ENCODE measurements at places on chromosomes 1 and 21.

GRCh38 chr1:23177031-23177430, 8.4 kb upstream of the LUZP1 start:
- no peak for DNase-seq

GRCh38 chr1:227370533-227371254, 52.4 kb upstream of the CDC42BPA start:
- no peak for DNase-seq

DNA sequence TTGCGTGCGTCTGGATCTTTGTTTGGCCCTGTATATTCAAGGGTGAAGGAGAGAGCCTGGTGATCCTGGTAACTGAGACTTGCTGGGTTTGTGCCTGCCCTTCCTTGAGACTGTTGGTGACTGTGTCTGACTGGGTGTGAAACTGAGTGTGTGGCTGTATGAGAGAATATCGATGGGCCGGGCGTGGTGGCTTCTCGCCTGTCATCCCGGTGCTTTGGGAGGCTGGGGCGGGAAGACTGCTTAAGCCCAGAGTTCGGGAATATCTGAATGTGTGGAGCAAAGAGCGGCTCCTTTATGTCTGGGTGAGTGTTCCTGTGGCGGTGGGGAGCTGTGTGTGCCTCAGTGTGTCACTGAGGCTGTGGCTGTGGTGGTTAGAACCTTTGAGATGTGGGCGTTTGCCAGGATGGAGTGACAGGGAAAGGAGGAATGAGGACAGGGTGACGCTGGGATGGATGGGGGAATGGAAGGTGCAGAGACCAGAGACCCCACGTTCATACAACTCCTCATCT, 2.7 kb upstream of the MARCKSL1 start:
- no peak for DNase-seq

GRCh38 chr1:63774617-63775417, 1.0 kb downstream of the ROR1 start:
- no peak for DNase-seq

GRCh38 chr1:225713281-225713680, 60.4 kb upstream of the ENAH start:
- no peak for DNase-seq

- no peak for DNase-seq
These were observed 121.9 kb upstream of the IVNS1ABP start for GRCh38 chr1:185438936-185439335.

DNA sequence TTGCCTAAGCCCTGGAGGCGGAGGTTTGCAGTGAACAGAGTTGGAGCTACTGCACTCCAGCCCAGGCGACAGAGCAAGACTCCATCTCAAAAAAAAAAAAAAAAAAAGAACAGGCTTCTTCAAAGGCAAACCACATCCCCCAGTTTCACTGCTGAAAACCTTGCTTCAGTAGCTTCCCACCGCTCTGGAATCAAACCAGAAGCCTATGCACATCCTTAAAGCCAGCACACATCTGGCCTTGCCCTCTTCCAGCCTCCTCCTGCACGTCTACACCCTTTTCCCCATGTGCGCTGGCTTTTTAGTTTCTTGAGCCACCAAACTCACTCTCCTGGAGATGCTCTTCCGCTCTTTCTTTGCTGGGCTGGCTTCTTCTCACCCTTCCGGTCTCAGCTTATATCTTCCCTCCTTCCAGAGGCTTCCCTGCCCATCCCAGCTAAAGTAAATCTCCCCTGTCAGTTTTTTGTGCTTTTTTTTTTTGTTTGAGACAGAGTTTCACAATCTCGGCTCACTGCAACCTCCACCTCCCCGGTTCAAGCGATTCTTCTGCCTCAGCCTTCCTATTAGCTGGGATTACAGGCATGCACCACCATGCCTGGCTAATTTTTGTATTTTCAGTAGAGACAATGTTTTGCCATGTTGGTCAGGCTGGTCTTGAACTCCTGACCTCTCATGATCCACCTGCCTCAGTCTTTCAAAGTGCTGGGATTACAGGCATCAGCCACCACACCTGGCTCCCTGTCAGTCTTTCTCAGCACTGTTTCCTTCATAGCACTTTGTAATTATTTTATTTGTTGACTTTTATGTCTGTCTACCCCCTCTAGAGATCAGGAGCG, 42.0 kb upstream of the ID3 start:
- peak; percentile 21 for DNase-seq

DNA sequence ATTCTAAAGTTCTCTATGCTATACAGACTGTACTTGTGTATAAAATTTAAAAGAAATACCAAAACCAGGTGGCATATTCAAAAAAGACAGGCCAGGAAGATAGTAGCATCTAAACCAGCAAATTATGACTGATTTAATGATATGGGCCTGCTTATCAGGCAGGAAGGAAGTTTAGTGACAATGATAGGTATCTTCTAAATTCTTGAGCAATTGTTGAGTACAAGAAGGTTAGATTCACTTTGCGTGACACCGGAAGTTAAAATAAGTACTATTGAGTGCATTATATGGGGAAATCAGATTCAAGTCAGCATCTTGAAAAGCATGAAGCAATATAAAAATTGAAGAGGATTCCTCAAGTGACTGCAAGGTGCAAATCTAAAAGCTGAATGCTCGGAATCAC, 186.8 kb upstream of the RGS18 start:
- DNase-seq = no peak

DNA sequence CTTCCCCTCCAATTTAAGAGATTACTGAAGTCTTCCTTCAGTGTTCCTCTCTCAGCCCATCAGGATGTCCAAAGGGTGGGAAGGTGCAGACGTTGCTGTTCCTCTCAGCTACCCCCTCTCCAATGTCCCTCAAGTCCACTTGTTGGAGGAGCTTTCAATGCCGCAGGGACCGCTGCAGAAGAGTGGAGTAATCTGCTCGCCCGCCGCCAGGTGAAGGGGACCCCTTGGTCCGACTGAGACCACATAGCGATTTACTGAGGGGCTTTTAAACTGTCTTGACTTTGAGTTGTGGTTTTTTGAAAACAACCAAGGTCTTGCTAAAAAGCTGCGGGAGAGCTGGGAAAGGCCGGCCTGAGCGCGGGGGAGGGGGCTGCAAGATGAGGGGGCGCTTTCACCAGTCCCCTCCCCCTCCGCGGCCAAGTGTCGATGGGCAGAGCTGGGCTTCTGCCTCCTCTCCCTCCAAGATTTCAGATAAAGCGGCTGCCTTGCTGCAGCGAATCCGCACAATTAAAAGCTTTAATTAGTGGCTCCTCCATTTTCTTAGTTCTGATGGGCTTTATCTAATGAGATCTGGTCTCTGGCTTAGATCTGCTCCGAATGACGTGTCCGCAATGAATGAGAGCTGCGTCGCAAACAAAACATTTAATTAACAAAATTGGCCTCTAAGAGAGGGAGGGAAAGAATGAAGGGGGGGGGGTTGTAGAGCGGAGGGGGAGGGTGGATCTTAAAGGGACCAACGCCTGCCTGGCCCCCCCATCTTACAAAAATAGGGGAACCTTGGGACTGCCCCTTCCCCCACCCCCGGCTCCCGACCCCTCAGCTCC, 5.9 kb downstream of the LMO4 start:
- no peak for DNase-seq

GRCh38 chr1:76122271-76122670, 47.7 kb downstream of the ST6GALNAC3 start:
- no peak for DNase-seq

- no peak for DNase-seq
These were observed 9.5 kb upstream of the HPDL start for GRCh38 chr1:45317166-45317565.

GRCh38 chr1:117537291-117537920, 68.4 kb upstream of the TENT5C start:
- DNase-seq = peak; percentile 32

- no peak for DNase-seq
These were observed 160.6 kb upstream of the EDN2 start for GRCh38 chr1:41645062-41645461.

GRCh38 chr21:36470294-36470693, 9.6 kb downstream of the CLDN14 start:
- DNase-seq = no peak

GRCh38 chr1:226643177-226643576, 94.6 kb downstream of the STUM start:
- peak; percentile 60 for DNase-seq

- DNase-seq = no peak
These were observed 51.1 kb downstream of the GLUL start for GRCh38 chr1:182340233-182341058.

DNA sequence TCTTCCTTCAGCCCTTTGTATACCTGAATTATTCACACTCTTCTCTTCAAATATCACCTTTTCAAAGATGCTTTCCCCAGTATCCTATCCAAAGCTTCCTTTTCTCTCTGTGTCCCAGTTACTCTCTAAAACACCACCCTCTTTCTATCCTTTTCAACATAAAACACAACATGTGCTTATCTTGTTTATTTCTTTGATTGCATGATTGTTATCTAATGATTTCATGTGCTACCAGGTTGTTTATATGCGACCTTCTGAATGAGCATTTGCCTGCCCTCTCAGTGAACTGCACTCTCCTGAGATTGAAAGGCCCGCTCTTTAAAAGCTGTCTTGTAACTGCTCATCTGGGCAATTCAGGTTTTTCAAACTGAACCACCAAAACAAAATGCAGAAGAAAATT, 97.7 kb upstream of the FGGY start:
- DNase-seq = no peak

- DNase-seq = no peak
These were observed 1.1 kb downstream of the SHISAL2A start for GRCh38 chr1:52634111-52634510.

GRCh38 chr1:165875171-165875570, 47.8 kb downstream of the UCK2 start:
- DNase-seq = no peak

DNA sequence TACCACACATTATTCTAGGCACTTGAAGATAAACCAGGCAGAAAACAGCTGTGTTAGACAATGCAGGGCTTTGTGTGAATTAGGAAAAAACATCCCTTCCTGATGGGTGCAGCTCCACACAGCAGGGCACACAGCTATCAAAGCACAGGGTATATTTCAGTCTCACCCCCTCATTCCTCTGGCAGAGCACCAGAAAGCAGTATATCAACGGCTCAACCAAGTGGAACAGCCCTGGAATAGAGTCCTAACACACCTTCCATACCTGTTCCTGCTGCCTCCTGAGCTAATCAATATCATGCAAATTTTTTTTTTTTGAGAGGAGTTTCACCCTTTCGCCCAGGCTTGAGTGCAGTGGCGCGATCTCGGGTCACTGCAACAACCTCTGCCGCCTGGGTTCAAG, 32.1 kb downstream of the LYST start:
- DNase-seq = no peak

DNA sequence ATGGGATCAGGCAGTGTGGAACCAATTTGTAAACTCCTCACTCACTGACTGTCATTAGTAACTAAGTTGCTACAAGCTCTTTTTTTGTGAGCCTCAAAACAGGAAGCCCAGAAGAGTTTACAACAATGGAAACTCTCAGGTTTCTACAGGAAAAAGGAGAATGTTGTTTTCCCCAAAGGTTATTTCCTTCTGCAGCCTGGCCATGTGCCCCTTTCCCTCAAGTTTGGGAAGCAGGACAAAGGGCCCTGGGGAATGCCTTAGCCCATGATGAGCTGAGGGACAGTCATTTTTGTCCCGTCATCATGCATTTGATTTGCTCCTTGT, 395.9 kb downstream of the KIF26B start:
- no peak for DNase-seq

- no peak for DNase-seq
These were observed 128.4 kb downstream of the TGFB2 start for GRCh38 chr1:218473522-218473921.

GRCh38 chr21:39971956-39972355, 104.7 kb downstream of the PCP4 start:
- no peak for DNase-seq

DNA sequence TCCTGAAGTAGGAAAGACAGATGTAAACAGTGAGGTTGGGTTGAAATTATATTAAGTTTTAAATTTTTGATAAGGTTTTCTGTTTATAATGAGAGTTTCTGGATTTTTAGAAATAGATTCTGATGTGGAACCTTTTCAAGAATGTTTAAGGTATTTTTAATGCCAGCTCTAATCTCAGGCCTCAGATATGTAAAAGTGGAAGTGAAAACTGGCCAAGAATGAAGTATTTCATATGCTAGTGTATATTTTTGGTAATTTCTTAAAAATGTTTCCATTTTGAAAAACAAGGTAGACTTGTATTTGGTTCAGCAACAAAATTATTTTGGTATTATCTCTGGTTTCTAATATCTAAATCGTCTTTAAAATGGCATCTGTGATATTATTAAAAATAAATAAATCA, 14.4 kb downstream of the IFNAR1 start:
- no peak for DNase-seq

DNA sequence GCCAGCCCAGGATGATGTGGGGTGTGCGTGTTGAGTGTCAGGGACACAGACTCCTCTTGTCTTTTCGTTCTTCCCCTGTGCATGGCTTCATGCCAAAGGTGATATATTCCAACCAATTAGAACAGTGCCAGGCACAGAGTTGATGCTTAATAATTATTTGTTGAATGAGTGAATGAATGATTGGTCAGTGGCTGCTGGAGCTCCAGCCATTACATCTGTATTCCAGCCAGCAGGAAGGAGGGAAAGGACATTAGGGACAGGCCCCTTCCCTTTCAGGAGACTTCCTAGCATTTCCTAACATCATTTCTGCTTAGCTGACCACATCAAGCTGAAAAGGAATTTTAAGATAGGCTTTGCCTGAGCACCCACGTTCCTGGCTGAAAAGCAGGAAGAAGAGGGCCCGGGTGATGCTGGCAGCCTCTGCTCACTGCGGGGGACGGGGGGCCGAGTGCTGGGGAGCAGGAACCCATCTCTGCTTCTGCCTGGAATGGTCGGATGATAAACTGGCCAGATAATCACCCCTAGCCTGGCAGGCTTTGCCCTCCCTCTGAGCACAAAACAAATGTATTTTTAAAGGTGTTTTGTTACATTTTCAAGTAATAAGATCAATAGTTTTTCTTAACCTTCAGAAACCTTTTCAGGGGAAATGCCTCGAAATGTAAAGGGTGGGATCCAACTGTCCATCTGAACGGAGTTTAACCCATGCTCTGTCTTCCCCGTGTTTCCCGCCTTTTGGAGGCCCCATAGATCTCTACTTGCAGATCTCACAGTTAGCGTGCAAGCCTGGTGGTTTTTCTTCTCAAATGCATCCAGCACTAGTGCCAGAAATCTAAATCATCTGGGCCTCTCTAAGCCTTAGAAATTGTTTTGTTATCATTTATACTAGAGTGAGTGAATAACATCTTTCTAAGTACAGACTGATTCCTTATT, 39.0 kb downstream of the SLC37A1 start:
- DNase-seq = no peak

GRCh38 chr1:168939110-168939946, 167.2 kb upstream of the ATP1B1 start:
- DNase-seq = peak; percentile 28

Data from T-helper 1 cell (primary cell).